ENCODE measurements at places on chromosomes 5 and 9. TPM values are rescaled to one million over a fixed set of nuclear protein-coding genes. Genes with fewer than 3 reads are reported as not detected.

Gene ADGRD2
- total RNA-seq, result 0.43 TPM

Gene HRCT1
- total RNA-seq, result not detected

Gene DDX4
- 0.09 TPM for total RNA-seq

Gene SERF1B
- 48.6 TPM for total RNA-seq

Gene FRRS1L
- 4.3 TPM for total RNA-seq

Gene FEM1C
- 28.7 TPM for total RNA-seq

Gene OGN
- not detected for total RNA-seq

Gene ALDH7A1
- 128 TPM for total RNA-seq

Gene ADAMTS16
- 3.9 TPM for total RNA-seq

Gene GPR21
- 0.59 TPM for total RNA-seq

Gene CATSPER3
- total RNA-seq, result not detected

Gene CSNK1A1
- 271 TPM for total RNA-seq

Gene SPATA31C1
- total RNA-seq, result not detected

Gene MCCC2
- total RNA-seq, result 20.3 TPM

Gene TXNDC8
- not detected for total RNA-seq

Gene AMBP
- total RNA-seq, result not detected

Gene CARTPT
- not detected for total RNA-seq

Gene HINT2
- 21.8 TPM for total RNA-seq

Gene NTNG2
- 1.2 TPM for total RNA-seq

Gene ADAMTS2
- 3.0 TPM for total RNA-seq

Gene KLF4
- 0.51 TPM for total RNA-seq

Gene GFPT2
- 20.3 TPM for total RNA-seq

Gene NKD2
- 3.2 TPM for total RNA-seq

Gene AK3
- total RNA-seq, result 33.9 TPM

Gene CNTNAP3
- 21.8 TPM for total RNA-seq

Gene GNG10
- total RNA-seq, result 84.6 TPM

Gene IL33
- not detected for total RNA-seq

Gene PPP1R26
- total RNA-seq, result 23.0 TPM

Gene SLC34A1
- total RNA-seq, result not detected

Gene ANGPTL2
- 9.4 TPM for total RNA-seq

Gene C9
- total RNA-seq, result not detected

Gene QRFP
- not detected for total RNA-seq

Gene HTR1A
- not detected for total RNA-seq

Gene EIF4EBP3
- 0.53 TPM for total RNA-seq

Gene HMMR
- 144 TPM for total RNA-seq

Gene FOXE1
- total RNA-seq, result not detected

Gene SLC34A3
- not detected for total RNA-seq

Gene NUTM2F
- total RNA-seq, result 0.22 TPM

Gene LRSAM1
- 14.2 TPM for total RNA-seq

Gene MARCOL
- not detected for total RNA-seq

Gene NEUROG1
- total RNA-seq, result not detected

Gene CCDC180
- total RNA-seq, result 6.3 TPM

Gene LEAP2
- total RNA-seq, result 3.6 TPM

Gene HTR4
- not detected for total RNA-seq

Gene LRRC19
- total RNA-seq, result not detected

Gene BNC2
- total RNA-seq, result 1.2 TPM

Gene ACTBL2
- not detected for total RNA-seq

Gene TCF7
- 0.73 TPM for total RNA-seq

Gene NUTM2G
- not detected for total RNA-seq

Gene ADAMTSL1
- 2.7 TPM for total RNA-seq

Gene CD180
- total RNA-seq, result not detected

Gene MZB1
- not detected for total RNA-seq

Gene DAP
- 12.2 TPM for total RNA-seq

Gene F2RL2
- total RNA-seq, result 3.6 TPM

Gene TMEM252
- total RNA-seq, result not detected

Gene GARIN3
- not detected for total RNA-seq

Gene WNT8A
- total RNA-seq, result 0.25 TPM

Gene PCDHGB4
- total RNA-seq, result 14.9 TPM
